CD4-positive, alpha-beta T cell (primary cell): ENCODE measurements at places on chromosomes 1 and 21.

DNA sequence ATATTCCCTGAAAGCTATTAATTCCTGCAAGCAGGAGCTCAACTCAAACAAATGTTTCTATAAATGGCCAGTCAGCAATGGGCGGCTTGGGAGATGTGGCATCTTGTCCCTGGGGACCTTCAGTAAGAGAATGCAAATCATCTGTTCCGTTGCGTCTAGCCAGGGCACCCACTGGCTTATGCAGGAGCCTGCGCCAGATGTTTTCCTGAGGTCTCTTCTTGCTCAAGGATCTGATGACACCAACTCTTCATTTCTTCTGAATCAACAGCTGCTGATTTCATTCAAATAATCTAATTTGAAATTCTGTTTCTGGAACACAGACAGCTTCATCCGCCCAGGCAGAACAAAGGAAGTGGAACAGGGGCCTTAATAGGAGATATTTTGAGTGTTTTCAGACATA is 70.0 kb upstream of the AJAP1 start:
- DNase-seq, result no peak

GRCh38 chr1:157201767-157202166 is 63.6 kb upstream of the ETV3 start:
- no peak for DNase-seq

DNA sequence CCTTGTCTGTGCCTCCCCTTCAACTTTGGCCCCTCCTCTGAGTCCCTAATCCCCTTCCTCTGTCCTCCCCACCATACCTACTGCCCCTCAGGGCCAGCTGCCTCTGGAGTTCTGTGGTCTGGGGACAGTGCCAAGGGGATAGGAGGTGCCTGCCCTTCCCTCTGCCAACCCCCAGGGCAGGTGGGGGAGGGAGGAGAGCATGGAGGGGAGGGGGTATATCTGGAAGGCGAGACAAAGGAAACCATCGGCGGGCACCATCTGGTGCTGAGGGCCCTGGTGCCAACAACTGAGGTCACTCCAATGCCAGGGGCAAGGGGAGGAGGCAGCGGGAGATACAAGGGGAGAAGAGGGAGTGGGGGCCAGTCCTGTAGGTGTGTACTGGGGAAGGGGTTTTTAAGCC is 9.6 kb downstream of the RAB25 start:
- no peak for DNase-seq

GRCh38 chr1:204320382-204320804 is 39.3 kb downstream of the PLEKHA6 start:
- no peak for DNase-seq

DNA sequence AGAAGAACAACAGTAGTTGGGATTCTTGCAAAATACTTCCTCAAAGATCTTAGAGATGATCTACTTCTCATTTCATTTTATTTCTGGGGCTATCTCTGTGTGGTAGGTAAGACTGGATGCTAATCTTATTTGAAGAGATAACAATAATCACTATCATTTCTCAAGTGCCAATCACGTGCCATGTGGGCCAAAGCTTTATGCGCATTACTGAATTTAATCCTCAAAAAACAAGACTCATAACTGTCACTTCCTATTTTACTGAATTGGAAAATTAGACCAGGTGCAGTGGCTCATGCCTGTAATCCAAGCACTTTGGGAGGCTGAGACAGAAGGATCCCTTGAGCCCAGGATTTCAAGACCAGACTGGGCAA is 121.7 kb downstream of the KCNN3 start:
- no peak for DNase-seq

DNA sequence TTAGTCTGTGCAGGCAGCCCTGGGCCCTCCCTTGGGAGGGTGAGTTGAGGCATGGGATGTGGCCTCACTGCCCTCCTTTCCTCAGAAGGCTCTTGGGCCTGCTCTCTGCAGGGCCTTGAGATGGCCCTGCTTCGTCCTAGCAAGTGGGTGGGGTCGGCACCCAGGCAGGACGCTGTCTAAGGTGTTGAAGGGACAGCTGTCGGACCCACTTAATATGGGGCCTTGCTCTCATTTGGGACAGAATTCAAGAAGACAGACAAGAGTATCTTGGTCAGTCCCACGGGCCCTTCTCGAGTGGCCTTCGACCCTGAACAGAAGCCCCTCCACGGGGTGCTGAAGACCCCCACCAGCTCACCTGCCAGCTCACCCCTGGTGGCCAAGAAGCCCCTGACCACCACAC is 26.0 kb upstream of the PDXK start:
- no peak for DNase-seq

GRCh38 chr1:178086294-178086693 is 7.6 kb upstream of the RASAL2 start:
- DNase-seq, result no peak

DNA sequence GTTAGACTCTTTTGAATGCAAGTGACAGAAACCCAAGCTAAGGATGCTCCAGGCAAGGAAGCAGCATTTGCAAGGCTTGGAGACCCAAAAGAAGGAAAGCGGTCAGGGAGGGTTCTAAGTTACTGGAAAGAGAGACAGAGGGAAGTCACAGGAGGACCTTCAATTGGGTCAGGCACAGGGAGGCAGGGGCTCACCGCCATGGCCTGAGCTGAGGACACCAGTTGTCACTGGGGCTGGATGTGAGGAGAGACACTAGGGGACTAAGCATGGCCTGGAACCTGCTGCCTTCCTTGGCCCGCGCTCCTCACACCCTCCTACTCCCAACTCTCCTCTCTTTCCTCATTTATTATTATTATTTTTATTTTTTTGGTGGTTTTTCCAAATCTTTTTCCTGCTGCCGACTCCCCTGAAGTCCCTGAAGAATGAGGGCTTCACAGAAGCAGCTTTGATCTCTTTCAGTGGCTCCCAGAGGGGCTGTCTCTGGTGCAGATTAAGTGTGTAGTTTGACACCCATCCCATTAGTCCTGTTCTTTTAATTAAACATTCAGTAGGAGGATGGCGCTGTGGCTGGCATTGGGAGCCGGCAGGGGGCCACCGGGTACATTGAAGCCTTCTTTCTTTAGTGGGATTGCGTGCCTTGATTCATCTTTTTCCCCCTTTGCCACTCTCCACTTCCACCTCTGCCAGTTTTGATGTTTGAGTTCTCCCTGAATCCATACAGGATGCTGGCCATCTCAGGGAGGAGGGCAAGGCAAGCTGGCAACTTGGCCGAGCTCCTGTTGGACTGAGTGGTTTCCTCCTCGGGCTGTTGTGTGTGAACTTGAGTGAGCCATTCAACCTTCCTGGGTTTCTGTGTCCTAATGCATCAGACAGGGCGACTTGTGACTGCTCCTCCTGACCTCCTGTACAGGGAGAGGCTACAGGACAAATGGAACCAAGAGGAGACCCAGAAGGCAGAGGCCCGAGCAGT is 59.3 kb downstream of the MDM4 start:
- no peak for DNase-seq

GRCh38 chr1:99358770-99359169 is 94.5 kb downstream of the PLPPR4 start:
- DNase-seq, result no peak

GRCh38 chr1:181129771-181130606 is 41.5 kb downstream of the IER5 start:
- DNase-seq, result no peak

- no peak for DNase-seq
Measured at GRCh38 chr1:213772128-213773063, 215.4 kb upstream of the PROX1 start.

DNA sequence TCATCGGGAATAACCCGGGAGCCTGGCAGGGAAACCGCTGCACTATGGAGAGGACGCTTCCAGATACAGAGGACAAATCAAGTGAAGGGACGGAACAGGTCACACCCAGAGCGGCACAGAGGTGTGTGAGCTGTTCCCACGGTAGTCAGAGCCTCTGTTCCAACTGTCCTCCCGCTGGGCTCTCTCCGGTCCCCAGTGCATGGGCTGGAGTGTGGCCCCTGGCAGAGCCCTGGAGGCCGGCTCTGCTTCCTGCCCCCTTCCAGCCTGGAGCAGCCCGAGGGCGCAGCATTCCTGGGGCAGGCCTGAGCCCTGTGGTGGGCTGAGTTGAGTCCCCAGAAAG is 11.9 kb upstream of the ZBTB21 start:
- DNase-seq, result no peak

GRCh38 chr1:184828369-184828717 is 73.7 kb upstream of the EDEM3 start:
- DNase-seq, result no peak

- DNase-seq, result peak; percentile 25
Measured at GRCh38 chr1:194289569-194290266, 1103.3 kb upstream of the B3GALT2 start.

DNA sequence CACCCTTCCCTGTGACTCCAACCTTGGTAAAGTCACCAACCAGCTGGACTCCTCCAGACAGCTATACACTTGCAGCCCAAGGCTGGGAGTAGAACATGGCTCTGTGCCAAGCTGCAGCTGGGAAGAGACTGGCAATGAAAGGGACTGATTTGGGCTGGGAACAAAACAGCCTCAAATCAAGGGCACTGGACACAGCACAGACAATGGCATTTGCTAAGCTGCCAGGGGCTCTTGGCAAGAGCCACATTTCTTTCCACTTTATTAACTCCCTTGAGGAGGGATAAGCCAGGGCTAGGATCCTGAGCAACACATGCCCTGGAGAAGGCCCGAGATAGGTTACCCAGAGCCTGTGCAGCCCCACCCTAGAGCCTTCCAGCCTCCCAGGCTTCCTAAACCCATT is 12.0 kb downstream of the SYT11 start:
- no peak for DNase-seq

- no peak for DNase-seq
Measured at GRCh38 chr1:116439701-116440100, 66.7 kb downstream of the ATP1A1 start.
